ENCODE measurements at places on chromosomes 3 and 15.

- DNase-seq: no peak
Measured at GRCh38 chr3:60698117-60698516, 553.1 kb downstream of the FHIT start.

GRCh38 chr3:43015572-43015971, 36.5 kb downstream of the GASK1A start:
- DNase-seq: no peak

- DNase-seq: no peak
Measured at GRCh38 chr15:65263313-65263712, 23.4 kb downstream of the PARP16 start.

DNA sequence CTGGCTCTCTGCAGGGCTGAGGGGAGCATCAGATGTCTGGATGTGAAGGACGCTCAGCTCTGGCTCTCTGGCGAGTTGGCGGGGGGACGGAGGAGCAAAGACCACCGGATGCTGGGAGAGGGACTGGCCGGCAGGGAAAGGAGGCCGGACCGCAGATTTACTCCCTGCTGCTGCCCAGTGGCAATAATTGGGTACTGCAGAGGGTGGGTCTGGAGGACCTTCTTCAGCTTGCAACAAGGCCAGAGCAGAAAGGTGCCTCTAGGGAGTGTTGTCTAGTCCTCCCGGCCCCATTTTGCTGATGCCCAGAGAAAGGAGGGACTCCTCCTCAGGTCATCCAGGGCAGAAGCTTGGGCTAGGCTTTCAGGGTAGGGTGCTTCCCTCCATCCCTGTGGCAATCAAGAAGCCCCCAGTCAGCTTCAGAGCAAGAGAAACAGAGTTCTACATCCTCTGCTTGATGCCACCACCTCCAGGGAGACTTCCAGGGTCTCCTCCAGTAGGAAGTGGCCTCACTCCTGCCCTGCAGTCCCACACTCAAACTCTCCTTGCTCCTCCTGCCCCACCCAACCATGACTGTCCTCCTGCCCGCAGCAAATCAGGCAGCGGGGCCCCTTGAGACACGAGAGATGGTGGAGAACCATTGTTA, 20.3 kb upstream of the CSPG4 start:
- peak; percentile 84 for DNase-seq

DNA sequence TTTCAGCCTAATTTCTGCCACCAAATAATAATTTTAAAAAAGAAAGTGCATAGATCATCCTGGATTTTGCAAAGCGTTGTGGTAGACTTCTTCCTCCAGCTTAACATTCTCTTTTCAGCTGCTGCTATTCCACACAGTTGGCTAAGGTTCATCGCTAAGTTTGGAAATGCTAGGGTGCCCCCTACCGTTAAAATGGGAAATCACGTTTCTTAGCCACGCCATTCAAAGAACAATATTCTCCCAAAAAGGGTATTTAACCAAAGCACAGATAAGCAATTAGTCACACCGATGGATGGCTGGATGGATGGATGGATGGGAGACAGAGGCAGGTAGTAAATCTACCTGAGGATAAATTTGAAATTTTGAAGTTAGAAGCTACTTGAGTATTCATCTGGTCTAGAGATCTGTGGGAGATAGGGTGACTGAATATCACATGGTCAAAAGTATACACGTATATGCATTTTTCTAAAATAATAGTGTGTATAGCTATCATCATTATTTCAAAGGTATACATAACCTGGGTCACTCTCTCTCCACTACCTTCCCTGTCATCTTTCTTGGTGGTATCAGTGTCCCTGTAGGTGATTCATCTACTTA, 67.2 kb downstream of the EFHB start:
- DNase-seq: no peak

DNA sequence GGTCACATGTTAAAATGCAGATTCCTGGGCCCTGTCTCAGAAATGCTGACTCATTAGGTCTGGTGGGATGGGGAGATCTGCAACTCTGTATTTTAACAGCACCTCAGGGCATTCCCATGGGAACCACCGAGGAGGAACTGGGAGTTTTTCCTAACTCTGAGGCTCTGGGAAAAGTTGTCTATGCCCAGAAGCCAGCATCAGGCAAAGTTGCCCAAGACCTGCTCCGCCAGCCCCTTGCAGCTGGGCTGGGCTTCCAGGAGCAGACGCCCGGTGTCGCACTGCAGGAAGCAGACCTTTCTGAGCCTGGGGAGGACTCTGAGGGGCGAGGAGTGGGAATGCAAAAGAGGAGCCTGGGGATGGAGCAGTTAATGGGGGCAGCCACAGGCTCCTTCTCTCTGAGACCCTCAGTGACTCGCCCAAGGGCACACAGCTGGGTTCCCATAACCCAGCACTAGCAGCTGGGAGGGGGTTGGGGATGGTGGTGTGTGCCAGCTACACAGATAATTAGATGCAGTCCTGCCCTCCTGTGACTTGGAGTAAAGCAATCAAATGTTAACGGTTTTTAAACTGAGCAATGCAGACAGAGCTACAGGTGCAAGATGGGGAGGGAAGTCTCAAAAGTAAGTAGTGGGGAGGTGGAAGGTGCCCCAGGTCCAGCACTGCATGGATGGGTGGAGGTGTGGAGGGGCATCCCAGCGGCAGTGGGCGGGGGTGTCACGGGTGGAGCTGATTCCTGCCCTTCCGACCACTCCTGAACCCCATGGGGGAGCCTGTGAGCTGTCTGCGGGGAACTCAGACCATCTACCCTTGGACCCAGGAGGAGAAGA, 100.4 kb downstream of the LSM3 start:
- no peak for DNase-seq

Data from chondrocyte (in vitro differentiated cells).